ENCODE measurements at places on chromosomes 16 and 17.

- no peak for DNase-seq
Measured at GRCh38 chr16:7628981-7629380, 296.3 kb downstream of the RBFOX1 start.

DNA sequence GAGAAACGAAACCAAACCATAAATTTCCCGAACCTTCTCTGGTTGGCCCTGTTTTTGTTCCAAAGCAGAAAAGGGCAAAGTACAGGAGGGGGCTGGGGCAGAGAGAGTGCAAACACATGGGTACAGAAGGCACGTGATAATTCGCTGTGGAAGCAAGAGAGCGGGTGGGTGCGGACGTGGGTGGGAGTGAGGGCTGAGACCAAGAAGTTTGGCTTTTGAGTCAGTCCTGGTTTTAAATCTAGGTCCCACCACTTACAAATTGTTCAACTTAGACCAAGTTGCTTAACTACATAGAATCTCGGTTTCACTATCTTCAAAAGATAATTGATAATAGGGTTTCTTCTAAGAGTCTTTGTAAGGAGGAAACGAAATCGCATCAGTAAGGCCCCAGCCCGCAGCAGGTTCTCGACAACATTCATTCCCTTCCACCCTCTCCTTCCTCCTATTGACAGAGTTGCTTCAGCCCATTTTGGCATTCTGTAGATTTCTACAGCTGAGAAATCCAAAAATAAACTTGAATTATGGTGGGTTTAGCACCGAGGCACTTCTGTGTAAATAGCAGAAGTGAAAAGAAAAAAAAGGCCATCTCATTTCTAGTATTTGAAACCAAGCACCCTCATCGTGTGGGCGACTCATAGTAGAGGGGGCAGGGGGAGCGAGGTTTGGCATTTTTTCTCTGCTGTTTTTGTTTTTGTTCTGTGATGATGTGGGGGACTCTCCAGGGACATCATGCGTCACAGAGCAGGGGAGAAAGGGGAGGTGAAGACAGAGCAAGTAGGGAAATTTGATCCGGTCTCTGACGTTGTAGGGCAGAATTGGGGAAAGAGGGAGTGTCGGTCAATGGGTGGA, 33.6 kb upstream of the CCR7 start:
- DNase-seq, result no peak

DNA sequence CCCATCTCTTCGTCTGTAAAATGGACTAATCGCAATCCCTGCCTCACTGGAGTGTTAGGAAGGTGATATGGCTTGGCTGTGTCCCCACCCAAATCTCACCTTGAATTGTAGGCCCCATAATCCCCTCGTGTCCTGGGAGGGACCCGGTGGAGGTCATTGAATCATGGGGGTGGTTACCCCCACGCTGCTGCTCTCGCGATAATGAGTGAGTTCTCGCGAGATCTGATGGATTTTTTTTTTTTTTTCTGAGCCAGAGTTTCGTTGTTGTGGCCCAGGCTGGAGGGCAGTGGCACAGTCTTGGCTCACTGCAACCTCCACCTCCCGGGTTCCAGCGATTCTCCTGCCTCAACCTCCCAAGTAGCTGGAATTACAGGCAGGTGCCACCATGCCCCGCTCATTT, 11.2 kb downstream of the TRARG1 start:
- no peak for DNase-seq

DNA sequence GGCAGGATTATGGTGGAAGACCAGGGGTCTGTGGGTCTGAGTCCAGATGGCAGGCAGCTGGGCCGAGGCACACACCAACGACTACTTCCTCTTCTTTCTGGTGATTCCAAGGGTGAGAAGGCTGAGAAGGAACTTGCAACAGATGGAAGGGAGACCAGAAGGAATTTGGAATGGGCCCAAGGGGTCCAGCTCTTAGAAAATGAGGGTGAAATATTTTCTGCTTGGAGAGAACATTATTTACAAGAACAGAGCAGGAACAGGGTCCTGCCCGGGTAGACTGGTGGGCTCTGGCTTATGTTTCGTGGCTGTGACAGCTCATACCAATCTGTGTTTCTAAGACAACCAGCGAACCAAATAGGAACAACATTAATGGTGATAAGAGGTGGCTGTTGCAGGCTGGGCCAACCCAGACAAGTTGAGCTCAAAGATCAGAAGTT, 36.6 kb downstream of the CCDC42 start:
- DNase-seq, result peak; percentile 42

GRCh38 chr17:43171586-43172487, 823 bp downstream of the NBR1 start:
- peak; percentile 40 for DNase-seq

DNA sequence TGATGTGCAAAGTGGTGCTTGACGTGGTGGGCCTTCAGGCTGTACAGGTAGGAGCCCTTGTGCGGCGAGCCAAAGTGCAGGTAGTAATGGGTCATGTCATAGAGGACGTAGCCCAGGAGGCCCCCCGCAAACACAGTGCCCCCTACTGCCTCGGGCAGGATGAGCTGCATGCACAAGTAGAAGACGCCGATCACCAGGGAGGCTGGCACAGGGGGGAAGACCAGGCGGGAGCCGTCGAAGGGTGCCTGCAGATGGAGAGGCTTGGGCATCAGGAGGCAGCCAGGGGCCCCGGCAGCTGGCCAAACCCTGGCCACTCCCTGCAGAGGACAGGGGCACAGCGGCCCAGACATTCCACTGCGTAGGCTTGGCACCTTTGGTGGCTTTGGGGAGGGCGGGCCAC, 15.7 kb upstream of the MLKL start:
- DNase-seq, result no peak

DNA sequence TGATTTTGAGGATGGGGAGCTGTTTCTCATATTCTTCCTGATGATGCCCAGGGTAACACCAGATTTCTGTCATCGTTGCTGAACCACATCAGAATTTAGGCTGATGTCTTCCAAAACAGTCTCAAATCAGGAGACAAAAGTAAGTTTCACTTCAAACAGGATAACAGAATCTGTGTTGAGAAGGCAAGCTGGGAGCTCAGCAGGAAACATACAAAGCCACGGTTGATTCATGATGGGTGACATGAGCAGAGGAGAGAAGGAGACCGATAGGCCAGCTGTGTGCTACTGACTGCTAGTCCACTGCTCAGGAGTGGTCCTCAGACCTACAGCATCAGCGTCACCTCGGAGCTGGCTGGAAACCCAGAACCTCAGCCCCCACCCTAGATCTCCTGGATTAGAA, 62.9 kb upstream of the RCVRN start:
- DNase-seq, result no peak

- DNase-seq, result no peak
Measured at GRCh38 chr17:33039874-33040273, 48.2 kb downstream of the SPACA3 start.

- DNase-seq, result no peak
Measured at GRCh38 chr17:40100419-40100668, at the start of gene NR1D1. Gene NR1D1, minus strand, starts transcription at chr17:40100589. Its CDS starts 495 bp downstream, at chr17:40100094.

DNA sequence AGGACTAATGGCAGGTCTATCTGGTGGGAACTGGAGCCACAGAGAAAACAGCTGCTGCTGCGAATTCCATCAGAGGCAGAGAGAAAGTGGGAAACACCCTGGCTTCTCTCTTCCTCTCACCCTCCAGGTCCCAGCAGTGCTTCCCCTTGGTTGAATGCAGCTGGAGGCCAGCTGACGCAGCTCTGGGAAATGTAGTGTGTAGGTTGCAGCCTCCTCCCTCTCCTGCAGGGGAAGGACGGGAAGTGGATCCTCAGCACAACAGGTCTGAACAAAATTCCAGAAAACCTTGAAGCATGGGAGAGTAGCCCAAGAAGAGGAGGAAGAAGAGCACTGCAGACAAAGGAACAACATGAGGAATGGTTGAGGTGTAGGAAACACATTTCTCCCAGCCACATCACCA, 67.8 kb upstream of the MMP2 start:
- no peak for DNase-seq

DNA sequence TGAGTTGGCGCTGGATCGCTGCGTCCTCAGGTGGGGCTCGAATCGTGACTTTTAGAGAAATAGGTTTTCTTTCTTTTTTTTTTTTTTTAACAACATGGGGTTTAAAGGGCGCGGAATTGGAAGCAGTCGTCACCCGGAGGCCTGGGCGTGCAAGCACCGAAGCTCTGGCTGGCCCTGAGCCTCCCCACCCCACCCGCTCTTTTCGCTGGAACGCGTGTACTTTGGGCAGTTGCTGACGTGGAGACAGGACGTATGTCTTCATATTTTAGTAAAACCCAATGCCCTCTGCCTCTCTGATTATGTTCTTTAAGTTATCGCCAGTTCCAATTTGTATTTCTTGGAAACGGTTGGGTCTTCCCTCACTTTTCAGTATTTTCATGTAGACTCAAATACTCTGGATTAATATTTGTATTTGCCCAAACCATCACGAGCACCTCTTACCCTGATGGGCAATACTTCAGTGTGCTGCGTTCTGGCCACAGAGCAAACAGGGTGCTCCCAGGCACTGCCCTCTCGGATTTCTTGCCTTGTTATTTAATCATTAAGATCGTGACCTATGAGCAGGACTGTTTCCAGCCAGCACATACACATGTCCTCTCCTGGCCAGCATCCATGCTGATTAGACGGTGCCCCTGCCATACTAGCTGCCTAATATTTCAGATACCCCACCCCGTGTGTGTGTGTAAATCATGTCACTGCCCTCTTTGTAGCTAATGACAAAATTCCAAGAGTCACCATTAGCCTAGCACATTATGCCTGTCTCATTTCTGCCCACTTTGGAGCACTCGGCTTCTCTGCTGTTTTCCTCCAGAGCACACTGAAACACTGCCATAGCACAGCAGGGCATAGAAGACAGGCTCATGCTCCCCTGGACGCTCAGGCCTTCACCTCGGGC, 805 bp upstream of the C16orf95 start:
- no peak for DNase-seq

DNA sequence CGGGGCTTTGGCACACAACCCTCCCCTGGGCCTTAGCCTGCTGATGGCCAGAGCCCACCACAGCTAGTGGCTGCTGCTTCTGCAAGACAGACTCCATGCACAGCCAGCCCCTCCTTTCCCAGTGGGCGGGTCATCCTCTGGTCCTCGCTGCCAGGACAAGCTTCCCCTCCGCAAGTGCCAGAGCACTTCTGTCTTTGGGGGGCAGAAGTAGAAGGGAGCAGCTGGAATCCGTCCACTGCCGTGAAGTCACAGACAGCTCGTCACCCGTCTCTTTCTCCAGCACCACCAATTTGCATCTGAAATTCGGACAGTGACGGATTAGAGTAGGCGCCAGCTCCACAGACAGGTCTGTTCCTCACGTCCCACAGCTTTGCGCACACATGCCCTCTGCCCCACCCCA, 31.3 kb upstream of the NAT9 start:
- no peak for DNase-seq

GRCh38 chr17:60542071-60542470, 16.0 kb upstream of the APPBP2 start:
- no peak for DNase-seq

- DNase-seq, result no peak
Measured at GRCh38 chr16:89358030-89359005, 132.0 kb downstream of the ANKRD11 start.

- peak; percentile 68 for DNase-seq
Measured at GRCh38 chr16:87860553-87861299, 8.6 kb downstream of the SLC7A5 start.

DNA sequence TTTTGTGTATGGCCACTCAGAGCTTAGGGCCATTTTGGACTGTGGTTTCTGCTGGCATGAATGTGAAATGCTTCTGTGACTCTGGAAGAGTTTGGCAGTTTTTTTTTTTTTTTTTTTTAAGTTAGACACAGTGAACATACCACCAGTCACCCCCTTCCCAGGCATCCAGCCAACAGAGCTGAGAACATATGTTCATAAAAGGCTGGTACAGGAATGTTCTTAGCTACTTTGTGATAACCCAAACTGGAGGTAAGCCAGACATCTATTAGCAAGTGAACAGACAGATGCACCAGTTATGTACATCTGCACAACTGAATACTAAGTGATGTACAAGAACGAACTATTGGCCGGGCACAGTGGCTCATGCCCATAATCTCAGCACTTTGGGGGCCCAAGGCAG, 92.7 kb downstream of the ABCC1 start:
- DNase-seq, result peak; percentile 96

- DNase-seq, result no peak
Measured at GRCh38 chr17:4576729-4577322, 7.5 kb upstream of the SMTNL2 start.

GRCh38 chr17:67136191-67137025, 92.1 kb downstream of the CACNG1 start:
- DNase-seq, result no peak

- no peak for DNase-seq
Measured at GRCh38 chr16:75202069-75202590, 4.8 kb downstream of the CTRB2 start.

DNA sequence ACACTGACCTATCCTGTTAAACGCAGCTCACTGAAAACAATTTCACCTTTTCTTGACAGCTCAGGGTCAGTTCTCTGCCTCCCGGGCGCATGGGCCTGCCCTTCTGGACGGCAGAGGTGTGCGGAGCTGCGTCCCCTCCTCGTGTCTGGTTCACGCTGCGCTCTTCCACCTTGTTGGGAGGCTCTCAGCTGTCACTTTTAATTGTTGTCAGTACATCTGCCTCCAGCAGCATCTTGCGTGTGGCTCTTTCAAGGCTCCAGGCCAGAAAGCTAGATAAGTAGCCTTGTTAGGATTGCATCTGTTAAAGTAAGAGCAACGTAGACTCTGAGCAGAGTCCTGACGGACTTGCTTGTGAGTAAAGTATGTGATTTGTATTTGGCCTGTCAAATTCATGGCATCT, 59.4 kb downstream of the MGAT5B start:
- DNase-seq, result no peak

GRCh38 chr16:8589057-8589899, 1.0 kb downstream of the TMEM114 start:
- no peak for DNase-seq

GRCh38 chr17:60819447-60820130, 141.9 kb downstream of the BCAS3 start:
- DNase-seq, result no peak

All from DMS 273 treated with DMSO at 0.1 percent for 48 hours (cell line).